ENCODE measurements at places on chromosomes 16 and 17.

DNA sequence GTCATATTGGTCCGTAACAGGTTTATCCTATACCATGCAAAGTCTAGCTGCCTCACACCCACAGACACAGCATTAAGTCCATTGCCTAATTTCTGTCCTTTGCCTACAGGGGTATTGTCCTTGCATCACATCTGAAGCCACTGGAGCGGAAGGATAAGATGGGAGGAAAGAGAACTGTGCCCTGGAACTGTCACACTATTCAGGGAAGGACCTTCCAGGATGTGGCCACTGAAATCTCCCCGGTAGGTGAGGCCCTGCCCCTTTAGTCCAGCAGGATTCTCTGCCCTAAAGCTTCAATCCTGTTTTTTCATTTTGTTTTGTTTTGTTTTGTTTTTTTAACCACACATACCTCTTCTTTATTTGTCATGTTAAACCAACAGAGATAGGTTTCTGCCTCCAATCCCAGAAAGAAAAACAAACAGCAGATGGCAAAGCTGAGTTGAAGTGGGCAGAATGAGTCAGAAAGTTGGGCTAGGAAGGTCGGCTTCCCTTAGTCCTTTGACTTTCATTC is 2.2 kb upstream of the EFTUD2 start:
- DNase-seq: no peak

DNA sequence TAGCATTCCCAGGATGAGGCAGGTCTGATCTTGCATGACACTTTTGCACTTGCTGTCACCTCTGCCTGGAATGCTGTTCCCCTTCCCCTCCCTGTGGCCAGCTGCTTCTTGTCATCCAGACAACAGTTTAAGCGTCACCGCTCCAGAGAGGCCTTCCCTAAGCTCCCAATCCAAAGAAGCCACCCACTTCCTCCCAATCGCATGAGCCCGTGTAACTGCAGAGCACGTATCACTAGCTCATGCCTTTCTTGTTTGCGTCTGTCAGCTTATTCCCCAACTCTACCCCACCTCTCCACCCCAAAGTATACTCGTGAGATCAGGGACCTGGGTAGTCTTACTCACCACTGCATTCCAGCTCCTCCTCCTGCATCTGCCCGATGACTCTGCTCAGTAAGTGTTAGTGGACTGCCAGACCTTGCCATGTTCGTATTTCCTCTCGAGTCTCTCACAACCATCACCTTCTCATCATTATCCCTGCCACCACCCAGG is 92.8 kb downstream of the GAS7 start:
- DNase-seq: no peak

GRCh38 chr16:10520869-10521578 is 59.4 kb downstream of the EMP2 start:
- no peak for DNase-seq

DNA sequence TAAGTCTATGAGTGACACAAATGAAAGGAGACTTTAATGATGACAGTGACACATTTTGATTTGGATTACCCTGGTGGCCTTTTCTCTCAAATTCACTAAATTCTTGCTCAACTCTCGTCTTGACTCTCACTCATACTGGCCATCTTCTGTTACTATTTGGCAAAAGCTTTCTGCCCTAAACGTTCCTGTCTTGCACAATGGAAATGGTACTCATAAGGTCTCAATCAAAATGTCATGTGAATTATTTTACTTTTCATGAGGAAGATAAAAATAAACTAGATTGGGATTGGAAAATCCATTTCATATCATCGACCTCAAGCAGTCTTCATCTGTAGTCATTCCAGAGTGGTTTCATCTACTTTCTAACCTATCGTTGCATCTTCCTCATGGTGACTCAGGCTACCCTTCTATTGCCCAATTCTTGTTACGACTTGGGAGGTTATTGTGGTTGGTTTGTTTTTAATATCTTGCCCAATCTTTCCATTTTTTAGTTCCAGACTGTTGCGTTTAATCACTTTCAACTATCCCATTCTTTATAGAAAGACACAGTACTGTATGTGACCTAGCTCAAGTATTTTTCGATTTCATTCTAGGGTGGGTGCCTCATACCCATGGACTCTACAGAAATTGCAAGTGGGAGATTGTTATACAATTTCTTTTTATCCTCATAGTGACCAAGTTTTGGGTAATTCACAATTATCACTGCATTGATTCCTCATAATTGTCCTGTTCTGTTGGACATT is 317.2 kb upstream of the KCNJ16 start:
- DNase-seq: no peak

- no peak for DNase-seq
Observed at GRCh38 chr17:35185849-35186248, 8.3 kb downstream of the SLC35G3 start.

DNA sequence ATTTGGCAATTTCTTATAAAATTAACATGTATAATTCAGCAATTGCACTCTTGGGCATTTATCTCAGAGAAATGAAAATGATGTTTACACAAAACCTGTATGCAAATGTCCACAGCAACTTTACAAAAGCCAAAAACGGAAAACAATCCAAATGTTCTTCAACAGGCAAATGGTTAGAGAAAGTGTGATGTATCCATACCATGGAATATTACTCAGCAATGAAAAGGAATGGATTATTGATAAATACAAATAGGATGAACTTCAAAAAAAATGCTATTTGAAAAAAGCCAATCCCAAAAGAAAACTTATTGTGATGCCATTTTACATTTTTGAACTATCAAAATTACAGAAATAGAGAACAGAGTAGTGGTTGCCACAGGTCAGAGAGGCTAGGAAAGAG is 37.2 kb upstream of the ABCA10 start:
- no peak for DNase-seq

All from HuH-7.5 (cell line).